Stimulated activated CD8-positive, alpha-beta memory T cell treated with anti-CD3 and anti-CD28 coated beads, Interleukin-12 subunit alpha, Interleukin-12 subunit beta, amount 100 ng/mL, for 4 hours (primary cell): ENCODE measurements at places on chromosomes 16 and 17.

- no peak for DNase-seq
Observed at GRCh38 chr16:12120217-12120981, 143.9 kb downstream of the SNX29 start.

DNA sequence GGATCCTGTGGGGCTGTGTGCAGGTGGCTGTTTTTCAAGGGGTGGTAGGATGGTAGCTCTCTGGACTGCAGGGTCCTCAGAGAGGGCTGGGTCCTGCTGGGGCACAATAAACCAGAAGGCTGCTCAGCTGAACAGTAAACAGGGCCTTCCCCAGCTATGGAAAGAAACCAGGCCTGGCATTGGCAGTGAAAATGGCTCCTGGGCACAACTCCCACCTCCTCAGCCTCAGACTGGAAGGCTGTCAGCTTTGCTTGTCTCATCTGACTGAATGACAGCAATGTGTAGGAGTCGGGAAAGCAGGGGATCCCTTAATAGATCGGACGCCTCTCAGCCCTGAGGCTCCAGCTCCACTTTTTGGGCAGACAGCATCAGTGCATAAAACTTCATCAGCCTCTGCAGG is 59.8 kb upstream of the NLRP1 start:
- DNase-seq = no peak

GRCh38 chr16:12168074-12169000 is 191.8 kb downstream of the SNX29 start:
- no peak for DNase-seq

DNA sequence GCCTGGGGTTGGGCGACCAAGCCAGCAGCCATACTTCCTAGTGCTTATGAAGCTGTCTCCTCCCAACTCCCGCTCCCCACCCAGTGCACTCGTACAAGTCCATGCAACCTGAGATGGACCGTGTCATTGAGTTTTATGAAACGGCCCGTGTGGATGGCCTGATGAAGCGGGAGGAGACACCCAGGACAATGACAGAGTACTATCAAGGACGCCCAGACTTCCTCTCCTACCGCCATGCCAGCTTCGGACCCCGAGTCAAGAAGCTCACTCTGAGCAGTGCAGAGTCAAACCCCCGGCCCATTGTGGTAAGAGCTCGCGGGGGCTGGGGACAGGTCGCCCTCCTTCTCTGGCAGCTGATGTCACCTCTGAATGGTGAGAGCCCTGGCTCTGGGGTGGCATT is 11.0 kb upstream of the KATNB1 start:
- no peak for DNase-seq

DNA sequence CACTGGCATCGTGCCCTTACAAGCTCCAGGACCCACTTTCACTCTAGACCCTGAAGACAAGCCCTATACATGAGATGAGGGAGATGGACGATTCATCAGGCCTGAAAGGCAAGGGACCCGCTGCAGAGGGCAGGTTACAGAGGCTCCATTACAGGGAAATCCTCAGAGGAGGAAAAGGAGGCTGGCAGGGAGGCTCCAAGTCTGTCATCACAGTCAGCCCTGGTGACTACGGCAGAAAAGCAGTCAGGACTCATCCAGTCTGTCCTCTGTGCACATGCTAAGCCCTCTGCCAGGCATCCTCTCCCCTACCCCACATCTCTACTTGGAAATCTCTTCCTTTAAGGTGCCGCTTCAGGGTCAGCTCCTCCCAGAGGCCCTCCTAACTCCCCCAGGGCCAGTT is 197.7 kb upstream of the CDH5 start:
- DNase-seq = no peak

DNA sequence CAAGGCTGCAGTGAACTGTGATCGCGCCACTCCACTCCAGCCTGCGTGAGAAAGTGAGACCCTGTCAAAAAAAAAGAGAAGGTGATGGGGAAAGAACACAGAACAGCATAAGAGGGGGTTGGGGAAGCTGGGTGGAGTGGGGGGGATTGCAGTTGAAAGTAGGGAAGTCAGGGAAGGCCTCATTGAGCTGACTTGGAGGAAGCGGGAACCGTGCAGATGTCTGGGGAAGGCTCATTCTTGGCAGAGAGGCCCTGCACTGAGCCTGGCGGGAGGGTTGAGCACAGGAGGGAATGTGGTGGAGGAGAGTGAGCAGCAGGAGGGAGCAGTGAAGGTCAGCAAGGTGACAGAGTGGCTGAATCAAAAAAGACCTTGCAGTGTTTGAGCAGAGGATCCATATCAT is 26.9 kb downstream of the IL4R start:
- DNase-seq = no peak

DNA sequence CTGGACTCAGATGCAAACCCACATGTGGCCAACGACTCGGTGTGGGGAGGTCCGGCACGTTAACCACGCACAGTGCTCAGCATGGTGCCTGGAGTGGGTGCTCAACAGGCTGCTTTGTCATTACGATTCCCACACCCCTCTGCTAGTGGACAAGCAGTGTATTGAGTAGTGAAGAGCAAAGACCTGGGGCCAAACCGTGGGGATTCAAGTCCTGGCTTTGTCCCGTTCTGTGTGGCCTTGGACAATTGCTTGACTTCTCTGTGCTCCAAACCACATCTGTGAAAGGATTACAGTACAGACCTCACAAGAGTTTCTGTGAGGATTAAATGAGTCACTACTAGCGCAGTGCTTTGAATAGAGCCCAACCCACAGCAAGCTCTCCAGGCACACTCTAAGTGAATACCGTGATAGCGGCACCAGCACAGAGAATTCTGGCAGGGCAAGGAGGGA is 33.8 kb downstream of the TRPV2 start:
- no peak for DNase-seq

DNA sequence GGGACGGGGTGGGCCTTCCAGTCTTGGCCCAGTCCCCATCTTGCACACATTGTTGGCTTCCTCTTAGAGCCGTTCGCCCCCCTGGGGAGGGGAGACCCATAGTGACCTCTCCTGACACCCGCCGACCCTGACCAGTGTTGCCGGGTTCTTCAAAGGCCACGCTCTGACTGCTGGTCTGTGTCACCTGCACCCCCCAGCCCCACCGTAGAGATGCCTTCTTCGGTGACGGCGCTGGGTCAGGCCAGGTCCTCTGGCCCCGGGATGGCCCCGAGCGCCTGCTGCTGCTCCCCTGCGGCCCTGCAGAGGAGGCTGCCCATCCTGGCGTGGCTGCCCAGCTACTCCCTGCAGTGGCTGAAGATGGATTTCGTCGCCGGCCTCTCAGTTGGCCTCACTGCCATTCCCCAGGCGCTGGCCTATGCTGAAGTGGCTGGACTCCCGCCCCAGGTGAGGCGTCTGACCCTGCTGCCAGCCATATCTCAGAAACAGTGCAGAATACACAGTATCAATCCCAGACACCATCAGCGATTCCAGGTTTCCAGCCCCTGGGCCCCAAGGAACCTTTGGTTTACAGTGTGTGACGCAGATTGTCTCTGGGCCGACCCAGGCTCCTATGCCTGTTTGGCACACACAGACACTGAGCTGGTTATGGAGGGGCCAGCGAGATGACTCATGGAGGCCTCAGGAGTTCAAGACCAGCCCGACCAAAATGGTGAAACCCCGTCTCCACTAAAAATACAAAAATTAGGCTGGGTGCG is 1.3 kb downstream of the SLC26A11 start:
- DNase-seq = no peak

- DNase-seq = no peak
Observed at GRCh38 chr17:75843577-75844529, at the start of gene UNC13D. UNC13D (minus strand) TSS chr17:75844404; CDS start chr17:75844337, 67 bp downstream.

- no peak for DNase-seq
Observed at GRCh38 chr16:12433691-12434390, 369.8 kb downstream of the CPPED1 start.

DNA sequence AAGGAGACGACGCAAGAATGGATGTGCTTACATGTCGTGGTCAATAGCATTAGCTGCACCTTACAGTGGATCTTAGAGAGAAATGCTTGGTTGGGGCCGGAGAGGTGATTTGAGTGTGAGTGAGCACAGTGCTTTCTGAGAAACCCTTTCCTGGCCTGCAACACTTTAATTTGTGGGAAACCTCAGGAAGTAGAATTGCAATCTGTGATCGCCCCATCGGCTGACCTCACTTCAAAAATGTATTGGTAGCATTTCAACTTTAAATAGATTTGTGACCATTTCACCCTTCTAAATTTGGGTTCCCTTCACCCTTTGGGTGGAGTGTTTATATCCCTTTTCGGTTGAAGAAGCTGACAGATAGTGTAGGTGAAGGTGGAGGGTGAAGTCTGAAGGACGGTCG is 13.2 kb downstream of the PRKCB start:
- no peak for DNase-seq

DNA sequence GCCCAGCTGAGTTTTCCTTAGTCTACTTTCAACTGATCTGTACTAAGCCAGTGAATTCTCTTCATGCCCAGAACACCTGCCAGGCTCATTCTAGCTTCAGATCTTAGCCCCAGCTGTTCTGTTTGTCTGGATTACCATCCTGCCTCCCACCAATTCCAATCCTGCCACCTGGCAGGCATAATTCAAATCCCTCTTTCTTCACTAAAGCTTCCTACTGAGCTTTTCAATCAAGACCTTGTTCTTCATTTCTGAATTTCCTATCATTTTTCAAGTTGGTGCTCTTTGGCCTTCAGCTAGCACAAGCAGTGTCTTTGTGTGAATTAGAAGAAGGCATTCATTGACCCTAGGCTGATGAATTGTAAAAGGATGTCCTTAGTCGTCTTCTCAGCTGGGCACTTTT is 357.6 kb downstream of the UTP18 start:
- no peak for DNase-seq

DNA sequence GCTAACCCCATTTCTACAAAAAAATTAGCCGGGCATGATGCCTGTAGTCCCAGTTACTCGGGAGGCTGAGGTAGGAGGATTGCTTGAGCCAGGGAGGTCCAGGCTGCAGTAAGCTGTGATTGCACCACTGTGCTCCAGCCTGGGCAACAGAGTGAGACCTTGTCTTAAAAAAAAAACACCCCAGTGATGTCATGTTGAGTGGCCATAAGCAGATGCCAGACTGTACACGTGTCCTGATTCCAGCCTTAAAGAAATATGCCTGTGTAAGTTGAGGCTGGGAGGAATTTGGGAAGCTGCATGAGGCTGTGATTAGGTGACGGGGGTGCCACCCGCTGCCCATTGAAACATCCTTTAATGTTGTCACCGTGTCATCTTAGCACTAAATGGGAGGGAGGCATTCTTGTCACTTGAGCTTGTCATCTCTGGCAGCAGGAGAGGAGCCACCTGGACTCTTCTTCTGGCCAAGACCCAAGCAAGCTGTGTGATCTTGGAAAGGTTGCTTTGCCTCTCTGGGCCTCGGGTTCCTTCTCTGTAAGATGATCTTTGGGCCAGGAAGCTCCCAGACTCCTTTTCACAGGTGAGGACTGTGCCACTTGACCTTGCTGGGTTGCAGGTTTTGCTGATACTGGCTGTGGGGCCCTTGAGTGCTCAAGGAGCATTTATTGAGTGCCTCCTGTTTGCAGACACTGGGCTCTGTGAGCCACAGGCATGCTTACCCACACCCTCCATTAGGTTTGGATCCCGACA is 98.3 kb upstream of the CIBAR2 start:
- no peak for DNase-seq

DNA sequence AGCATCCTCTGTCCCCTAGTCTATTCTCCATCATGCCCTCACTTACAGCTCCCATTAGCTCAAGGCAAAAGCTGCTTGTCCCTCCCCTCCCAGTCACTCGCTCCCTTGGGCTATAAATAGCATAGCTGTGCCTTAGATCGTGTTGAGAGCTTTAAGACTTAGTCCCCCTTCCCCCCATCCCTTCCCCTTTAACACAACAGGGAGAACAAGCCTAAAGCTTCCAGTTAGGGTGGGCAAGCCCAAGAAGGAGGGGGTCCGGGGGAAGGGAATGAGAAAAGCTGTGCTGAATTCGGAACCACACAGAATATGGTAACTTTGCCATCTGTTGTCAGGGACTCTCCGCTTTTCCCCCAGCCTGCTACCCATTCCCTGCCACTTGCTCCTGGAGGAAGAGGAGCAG is 4.9 kb upstream of the HIGD1B start:
- no peak for DNase-seq
